Cortex of kidney (tissue), 1 donor: ENCODE measurements at places on chromosomes 6 and 20.

DNA sequence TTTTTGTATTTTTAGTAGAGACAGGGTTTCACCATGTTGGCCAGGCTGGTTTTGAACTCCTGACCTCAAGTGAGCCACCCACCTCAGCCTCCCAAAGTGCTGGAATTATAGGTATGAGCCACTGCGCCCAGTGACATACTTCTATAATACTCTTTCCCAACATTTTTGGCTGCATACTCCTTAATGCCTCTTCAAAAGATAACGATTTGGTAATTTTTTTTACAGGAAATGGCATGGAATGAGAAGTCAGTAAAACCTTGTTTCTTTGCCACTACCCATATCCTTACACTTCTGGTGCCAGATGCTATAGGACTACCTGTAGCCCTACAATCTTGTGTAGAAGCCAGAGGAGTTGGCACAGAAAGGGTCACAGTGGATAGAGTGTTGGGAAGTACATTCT lies 41.4 kb upstream of the SGK1 start:
- DNase-seq: no peak

DNA sequence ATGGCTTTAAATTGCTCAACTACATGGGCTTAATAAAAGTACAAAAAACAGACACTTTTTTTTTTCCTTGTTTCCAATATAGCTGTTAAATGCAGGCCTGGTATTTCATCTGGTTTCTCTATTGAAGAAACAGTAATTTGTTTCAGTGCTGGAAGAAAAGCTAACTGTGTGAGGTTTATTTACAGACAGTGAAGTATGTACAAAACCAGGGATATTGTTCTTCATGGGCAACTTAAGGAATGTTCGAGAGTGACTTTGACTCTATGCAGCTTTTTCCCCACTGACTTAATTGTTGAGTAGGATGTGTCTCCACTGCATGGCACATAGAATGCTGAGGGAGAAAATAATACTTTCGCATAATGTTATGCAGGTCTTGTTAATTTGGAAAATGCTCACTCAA lies 31.0 kb upstream of the PRL start:
- no peak for DNase-seq

- DNase-seq: no peak
These were observed 67.7 kb upstream of the ZNFX1 start for GRCh38 chr20:49345524-49345923.

- DNase-seq: no peak
These were observed 20.7 kb upstream of the BCAS1 start for GRCh38 chr20:54091120-54091480.

DNA sequence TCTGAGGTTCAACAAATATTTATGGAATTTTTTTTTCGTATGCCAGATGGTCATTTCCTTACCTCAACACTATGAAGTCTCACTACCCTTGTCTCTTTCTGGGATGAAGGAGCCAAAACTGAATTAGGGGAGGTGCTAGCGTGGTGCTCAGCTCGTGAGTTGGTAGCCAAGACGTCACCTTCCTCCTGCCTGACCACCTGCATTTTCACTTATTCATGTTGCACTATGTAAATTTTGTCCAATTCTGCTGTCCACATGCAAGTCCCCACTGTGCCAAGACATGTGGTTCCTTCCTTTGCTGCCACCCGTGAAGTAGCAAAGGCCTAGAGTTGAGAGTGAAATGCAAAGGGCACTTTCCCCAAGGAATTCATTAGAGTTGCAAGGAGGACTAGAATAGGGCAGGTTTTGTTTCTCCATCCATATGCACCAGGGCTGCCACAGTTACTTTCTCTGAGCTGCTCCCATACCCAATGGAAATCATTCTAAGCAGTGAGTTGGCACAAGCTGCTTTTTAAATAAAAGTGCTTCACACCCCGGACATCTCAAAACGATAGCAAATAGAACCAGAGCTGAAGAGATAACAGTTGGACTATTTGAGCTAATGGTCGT lies 591.3 kb upstream of the NOX3 start:
- DNase-seq: no peak

GRCh38 chr6:117653949-117654348 lies 21.3 kb upstream of the NUS1 start:
- no peak for DNase-seq

DNA sequence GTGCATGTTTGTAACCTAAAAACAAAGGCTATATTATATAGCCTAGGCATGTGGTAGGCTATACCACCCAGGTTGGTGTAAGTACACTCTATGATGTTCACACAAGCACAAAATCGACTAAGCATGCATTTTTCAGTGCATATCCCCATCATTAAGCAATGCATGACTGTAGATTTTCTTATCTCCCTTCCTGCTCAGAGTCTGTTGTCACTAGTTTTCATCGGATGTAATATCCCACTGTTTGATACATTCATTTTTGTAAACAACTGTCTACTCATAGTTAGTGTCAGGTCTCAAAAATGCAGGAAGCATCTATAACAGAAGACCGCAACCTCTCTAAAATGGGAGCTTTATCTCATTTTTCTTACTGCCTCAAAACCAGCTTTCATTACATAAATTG lies 70.7 kb downstream of the GFRAL start:
- DNase-seq: no peak

GRCh38 chr6:35737413-35738211 lies 780 bp downstream of the ARMC12 start:
- DNase-seq: no peak

DNA sequence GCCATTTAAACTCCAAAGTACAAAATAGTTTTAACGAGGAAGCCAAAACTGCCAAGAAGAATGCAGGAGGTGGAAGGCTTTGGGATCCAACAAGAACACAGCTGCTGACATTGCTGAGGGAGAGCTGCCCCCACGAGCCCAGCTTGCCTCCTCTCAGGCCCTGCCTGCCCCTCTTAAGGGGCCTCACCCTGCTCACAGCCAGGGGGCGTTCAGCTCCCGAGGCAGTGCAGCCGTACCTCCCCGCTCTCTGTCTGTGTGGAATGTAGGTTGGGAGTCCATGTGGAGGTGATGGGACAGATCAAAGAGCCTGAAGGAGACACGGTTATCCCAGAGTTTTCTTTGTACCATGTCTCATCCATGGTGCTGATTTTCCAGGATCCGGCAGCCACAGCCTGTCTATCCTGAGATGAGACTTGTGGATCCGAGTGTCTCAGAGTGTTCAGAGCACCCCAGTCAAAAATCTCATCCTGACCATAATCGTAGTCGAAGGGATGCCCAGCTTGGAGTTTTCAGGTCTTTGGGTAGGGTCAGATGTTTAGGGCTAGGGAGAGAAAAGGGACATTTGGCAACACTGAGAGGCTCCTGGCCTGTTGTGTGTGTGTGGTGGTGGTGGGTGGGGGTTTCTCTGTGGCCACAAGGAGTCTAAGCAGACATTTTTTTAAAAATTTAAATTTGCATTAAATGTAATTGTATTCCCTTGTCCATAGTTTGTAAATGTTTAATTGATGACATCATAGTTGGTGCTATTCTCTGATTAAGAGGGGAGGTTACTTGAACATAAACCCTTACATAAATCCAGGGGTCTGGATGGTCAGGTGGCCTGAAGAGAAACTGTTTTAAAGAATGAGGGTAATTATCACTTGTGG lies 111.4 kb upstream of the CLDN20 start:
- DNase-seq: no peak

DNA sequence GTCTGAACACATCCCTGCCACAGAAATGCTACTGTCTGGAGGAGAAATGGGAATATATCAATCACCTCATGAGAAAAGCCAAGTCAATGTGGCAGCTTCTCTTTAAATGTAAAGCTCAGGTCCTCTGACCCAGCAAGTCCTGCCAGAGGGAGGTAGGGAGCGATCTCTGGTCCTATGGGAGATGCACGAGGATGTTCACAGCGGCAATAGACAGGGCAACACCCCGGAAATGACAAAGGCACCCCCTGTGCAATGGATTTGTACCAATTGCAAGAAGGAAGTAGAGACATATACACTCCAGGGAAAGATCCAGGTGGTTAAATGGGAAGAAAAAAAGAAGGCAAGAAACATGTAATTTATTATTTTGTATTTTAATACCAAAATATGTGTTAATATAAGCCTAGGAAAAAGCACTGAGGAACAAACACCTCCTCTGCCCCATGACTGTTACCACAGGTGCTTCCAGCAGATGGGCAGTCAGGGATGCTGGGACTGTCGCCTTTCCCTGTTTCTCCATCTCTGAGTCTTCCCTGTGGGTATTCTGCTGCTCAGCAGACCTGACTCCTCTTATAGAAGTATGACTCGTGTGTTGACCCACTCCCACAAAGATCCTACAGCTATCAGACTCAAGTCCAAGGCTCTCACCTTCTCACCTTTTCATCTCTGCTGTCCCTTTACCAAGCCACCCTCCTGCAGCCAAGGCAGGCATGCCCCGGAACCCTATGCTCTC lies 20.8 kb downstream of the ATP9A start:
- no peak for DNase-seq

DNA sequence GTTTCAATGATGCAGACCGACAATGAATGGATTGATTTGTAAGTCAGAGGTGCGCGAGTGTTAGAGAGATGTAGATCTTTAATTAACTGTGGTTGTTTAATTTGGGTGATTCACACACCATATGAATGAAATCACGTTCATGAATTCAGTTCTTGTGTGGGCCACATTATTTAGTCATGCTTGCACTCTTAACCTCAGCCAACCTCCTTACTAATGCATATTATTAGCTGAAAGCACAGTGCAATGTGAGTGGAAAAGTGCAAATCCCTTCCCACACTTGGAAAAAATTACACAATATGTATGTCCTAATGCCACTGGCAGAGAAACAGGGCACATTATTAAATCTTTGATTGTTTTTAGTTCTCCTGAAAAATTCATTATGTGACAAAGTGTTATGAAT lies 512.5 kb downstream of the BCKDHB start:
- DNase-seq: no peak

DNA sequence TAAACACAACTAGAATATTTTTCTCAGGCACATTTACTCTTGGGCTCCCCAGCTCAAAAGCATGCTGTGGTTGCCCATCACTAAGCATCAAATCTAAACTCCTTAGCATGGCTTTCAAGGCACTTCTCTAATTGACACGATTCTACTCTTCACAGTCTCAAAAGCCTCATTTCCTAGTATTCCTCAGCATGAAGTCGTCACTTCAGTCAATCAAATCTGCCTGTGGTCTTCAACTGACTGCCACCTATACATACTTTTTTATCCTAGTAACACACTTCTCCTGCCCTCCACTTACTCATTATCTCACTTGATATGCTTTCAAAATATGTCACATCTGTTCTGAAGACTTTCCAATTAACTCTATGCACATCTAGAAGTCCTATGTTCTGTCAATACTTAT lies 110.3 kb downstream of the TBC1D32 start:
- DNase-seq: no peak

- DNase-seq: no peak
These were observed 65.7 kb downstream of the SRC start for GRCh38 chr20:37411408-37412219.
